ENCODE measurements at places on chromosomes 2 and 18.

GRCh38 chr18:52343138-52343537, 3.1 kb downstream of the DCC start:
- DNase-seq: no peak

- DNase-seq: no peak
Measured at GRCh38 chr18:12906773-12907172, 22.7 kb upstream of the PTPN2 start.

DNA sequence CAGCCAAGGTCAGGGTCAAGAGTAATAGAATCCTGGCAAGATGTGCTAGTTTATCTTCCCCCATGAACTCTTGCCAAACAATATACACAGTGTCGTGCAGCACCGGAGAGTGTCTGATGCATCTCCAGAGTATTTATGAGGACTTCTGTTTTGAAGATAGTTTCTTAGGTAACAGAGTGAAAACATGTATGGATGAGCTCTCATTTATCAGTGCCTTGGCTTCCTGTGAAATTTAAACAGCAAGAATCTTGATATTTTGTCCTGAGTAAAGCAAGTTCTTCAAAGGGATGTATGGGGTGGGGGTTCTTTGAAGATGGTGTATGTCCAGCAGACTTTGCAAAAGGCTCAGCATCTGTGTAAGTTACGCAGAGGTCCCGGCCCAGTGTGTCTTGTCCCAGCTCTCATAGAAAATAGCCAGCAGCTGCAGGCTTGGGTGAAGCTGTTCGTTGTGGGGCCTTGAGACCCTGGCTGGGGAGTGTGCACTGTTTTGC, 361.0 kb upstream of the NT5C1B start:
- DNase-seq: no peak

DNA sequence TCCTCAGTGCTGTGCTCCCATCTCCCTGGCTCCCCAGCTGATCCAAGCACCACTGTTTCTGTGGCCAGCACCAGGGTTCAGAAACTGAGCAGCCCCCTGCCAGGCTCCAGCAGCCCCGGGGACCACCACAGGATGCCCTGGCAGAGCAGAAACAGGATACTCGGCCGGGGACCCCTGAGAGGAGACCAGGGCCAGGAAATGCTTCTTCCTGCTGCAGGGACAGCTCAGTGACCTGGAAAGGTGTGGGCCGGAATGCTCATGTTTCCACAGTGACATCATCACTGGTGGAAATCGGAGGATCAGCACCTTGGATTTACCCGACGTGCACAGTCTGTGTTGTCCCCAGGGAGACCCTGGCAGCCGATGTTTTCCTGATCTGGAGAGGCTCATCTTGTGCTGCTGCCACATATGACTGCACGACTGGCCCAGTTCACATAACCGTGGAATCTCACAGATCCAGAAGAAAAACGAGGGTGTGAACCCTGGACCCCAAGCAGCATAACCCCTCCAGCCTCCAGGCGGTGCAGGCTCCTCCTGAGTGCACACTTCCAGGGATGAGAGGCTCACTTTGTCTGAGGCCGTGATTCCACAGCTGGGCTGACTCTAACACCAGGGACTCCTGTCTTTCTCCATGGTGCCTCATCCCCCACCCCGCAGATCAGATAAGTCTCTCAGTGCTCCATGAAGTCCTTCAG, 58.0 kb downstream of the DDX1 start:
- DNase-seq: no peak

- no peak for DNase-seq
Measured at GRCh38 chr2:196260546-196260945, 89.2 kb upstream of the STK17B start.

- no peak for DNase-seq
Measured at GRCh38 chr2:106030287-106031268, 163.5 kb downstream of the UXS1 start.

DNA sequence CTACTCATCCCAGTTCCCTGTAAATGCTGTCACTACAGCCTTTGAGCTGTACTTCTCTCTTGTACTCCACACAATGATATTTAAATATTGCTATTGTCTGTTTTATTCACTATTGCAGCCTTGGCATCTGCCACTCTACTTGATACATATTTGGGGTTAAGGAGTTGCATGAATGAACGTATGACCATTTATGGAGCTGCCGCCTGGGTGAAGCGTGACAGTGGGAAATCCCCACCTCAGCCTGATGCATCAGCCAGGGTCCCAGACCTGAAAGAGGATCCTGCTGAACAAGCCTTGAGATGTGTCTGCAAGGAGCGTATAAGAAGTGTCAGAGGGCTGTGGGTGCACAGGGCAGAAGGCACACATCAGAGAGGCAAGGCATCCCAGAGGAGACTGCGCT, 39.1 kb downstream of the MRPL35 start:
- no peak for DNase-seq

DNA sequence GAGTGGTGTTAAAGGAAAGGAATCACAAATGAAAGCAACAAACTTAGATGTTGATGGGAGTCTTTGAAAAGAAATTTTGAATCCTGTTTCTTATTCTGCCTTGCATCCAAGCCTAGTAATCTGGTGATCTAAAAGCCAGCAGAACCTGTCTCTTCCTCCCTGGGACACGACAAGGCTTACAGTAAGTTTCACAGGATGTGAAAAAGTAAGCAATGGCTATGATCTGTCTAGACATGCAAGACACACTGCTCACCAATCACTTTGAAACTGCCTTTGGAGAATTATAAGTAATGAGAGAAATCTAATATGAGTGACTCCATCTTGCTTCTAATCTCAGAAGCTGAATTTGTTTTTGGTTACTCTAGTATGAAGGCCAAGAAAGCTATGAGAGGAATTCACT, 103.7 kb downstream of the KCNH7 start:
- no peak for DNase-seq

DNA sequence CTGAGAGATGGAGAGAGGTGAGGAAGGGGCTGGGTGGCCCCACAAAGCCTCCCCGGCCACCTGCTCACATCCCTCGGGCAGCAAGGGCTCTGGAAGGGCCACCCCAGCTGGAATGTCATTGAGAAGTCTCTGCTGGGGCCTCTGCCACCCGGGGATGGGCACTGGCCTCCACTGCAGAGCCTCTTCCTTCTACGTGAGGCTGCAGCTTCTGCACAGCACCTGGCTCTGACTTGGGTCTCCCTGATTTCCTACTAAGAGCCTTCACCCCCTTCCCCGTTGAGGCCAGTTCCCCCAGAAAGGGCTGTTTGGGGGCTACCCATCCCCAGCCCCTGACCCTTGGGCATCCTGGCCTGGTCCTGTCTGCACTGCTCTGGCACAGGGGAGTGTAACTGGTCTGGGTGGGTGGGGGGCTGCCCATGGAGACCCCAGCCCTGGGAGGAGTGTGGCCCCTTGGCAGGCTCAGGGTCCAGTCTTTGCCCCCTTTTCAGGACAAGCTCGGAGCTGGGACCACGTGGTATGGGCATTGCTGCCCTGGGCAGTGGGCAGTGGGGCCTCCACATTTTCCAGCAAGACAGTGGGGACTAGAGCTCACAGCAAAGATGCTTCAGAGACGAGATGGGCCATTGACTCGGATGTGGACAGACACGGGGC, 5.6 kb downstream of the PDCD1 start:
- no peak for DNase-seq

DNA sequence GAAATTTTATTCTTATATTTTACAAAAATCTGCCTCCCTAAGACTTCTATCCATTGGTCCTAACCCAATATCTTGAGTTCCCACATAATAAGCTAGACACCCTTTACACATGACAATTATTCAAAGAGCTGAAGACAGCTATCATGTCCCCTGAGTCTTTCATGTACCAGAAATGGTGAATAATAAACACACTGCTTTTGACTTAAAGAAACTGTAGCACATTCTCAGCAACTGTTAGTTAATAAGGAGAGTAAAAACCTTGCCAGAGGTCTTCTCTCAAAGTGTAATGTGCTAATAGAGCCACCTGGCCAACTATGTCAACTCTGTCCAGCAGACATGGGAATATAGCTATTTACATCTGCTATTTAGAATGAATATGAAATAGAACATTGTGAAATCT, 109.7 kb upstream of the ARL5A start:
- DNase-seq: no peak

DNA sequence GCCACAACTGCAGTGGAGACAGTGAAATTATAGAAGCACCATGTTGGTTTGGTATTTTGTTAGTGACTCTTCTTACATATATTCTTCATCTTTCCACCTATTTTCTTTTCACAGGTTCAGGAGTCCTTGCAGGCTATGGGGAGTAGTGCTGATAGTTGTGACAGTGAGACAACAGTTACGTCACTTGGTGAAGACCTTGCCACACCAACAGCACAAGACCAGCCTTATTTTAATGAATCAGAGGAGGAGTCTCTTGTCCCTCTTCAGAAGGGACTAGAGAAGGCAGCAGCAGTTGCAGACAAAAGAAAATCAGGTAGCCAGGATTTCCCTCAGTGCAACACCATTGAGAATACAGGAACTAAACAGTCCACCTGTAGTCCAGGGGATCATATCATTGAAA, 23.6 kb downstream of the ITPRID2 start:
- no peak for DNase-seq

DNA sequence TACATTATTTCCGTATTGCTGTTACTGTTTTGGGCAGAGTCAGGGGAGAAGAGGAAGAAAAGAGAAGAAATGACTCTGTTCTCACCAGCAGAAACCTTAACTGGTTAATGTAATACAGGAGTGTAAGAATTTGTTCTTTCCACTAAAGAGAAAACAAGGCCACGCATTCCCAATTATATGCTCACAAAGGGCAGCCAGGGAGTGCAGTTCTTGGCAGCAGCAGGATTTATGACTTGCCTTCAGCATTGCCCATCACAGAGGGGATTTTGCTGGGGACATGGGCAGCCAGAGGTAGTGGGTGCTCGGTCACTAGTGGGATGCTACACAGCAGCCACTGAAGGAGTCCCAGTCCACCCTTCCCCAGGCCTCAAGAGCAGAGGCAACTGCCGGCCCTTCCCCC, 18.4 kb downstream of the MREG start:
- DNase-seq: no peak

- DNase-seq: no peak
Measured at GRCh38 chr2:43292851-43293743, 66.7 kb upstream of the ZFP36L2 start.
